ENCODE measurements at places on chromosomes 7 and 10.

GRCh38 chr7:133978502-133979295 is 148.4 kb upstream of the LRGUK start:
- DNase-seq, result no peak

DNA sequence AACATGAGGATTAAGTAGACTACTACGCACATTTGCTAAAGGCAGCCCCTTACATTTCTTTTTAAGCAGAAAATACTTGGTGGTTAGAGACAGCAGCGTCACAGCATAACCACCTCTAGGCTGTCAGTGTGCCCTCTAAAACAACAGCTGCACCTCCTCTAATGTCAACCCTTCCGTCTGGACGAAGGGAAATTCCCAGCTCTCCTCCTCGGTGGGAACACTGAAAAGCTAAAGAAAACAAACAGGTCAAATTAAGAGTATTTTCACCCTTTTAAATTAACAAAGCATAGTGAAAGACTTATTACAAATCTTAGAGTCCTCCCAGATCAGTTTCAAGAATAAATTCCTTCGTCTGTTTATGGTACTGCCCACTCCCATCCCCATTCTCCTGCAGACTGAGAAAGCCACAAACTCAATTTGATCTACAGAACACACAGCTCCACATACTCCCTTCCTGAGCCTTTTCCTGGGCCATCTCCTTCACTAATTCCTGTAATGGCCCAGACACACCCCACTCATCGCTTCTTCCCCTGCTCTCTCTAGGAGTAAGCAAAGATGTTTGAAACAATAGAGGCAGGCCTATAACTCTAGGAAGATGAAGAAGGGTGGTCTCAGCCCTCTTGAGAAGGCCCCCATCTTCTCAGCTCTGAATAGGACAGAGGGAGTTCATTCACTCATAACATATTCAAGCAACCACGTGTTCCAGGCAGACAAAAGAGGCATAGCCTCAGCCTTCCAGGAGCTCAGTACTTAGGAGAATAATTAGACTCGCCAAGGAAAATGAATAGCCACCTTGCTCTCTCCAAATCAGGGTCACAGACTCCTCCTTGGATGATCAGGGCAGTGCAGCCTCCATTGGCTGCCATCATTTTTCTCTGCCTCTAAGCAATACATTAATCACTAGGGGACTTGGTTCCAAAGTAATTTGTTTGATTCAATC is 47.5 kb upstream of the HNRNPH3 start:
- no peak for DNase-seq

DNA sequence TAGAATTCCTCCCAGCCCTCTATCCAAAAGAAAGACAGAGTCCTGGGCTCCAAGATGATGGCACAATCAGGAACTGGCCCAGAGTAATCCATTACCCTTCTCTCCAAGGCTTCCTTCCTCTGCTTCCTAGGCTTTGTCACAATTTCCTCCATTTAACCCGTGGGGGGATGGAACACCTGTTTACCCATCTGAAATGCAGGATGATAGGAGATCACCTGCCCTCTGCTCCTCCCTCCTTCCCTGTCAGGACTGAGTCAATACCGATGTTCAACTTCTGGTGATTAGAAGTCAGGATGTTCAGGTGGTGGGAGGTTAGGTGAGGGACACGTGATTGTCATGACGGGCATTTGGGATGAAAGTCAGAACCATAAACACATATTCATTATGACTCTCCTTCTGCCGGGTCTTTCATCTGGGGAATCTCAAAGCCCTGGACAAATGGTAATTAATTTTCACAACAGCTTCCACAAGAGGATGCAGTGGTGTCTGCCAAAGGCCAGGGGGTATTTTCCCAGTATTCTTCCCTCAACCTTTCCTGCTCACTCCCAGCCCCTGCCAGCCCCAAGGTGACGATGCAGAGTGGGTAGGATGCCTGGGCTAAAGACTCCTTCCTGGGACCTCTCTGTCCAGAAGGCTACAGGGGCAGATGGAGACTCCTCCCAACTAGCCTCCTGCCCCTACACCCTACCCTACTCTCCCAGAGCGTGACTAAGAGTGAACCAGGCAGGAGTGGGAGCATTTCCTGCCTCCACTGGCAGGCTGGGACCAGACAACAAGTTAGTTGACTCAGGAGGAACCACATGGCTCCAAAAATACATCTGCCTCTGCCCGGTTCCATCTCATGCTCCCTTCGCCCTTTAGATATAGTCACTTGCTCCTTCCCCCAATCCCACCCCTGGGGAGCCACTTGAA is 27.9 kb downstream of the DUSP5 start:
- DNase-seq, result no peak

GRCh38 chr7:21354284-21354683 is 73.6 kb upstream of the SP4 start:
- DNase-seq, result no peak

DNA sequence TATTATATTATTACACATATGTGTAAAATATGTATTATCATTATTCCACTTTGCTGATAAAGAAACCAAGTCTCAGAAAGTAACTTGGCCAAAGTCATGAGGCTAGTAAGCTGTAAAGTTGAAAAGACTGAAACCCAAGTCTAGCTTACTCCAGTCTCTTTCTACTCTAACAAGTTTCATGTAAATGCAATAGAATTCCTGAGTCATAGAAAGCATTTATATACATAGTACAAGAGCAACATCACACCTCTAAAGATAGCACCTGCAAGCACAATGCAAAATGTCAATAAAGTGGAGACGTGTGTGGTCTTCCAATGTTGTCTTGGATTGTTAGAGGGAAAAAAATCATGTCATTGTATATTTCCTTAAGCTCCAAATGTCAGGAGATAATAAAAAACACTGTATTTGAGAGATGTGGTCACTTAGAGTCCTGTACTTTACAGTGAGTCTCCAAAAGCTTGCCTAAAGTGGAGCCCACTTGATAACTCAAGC is 430.3 kb upstream of the NRP1 start:
- no peak for DNase-seq

- DNase-seq, result no peak
These were observed 193.2 kb downstream of the CYP26A1 start for GRCh38 chr10:93266858-93267257.

DNA sequence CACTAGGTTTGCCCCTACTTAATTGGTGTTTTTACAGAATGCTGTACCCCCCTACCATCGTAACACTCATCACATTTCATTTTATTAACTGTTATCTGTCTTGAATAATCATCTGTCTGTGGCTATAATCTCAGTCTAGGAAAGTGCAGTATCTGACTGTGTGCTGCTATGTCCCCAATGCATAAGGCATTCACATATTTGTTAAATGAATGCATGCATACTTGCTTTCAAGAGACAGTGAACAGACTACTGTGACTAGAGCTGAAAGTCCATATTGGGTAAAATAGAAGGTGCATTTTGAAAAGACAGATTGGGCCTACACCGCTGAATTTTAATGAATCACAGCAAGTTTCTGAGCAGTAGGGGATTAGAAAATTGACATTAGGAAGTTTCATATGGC is 112.3 kb downstream of the ARHGAP12 start:
- DNase-seq, result no peak

- DNase-seq, result peak; percentile 11
These were observed 11.5 kb upstream of the SP8 start for GRCh38 chr7:20798081-20798693.

GRCh38 chr7:113657603-113658002 is 261.2 kb downstream of the PPP1R3A start:
- DNase-seq, result no peak

DNA sequence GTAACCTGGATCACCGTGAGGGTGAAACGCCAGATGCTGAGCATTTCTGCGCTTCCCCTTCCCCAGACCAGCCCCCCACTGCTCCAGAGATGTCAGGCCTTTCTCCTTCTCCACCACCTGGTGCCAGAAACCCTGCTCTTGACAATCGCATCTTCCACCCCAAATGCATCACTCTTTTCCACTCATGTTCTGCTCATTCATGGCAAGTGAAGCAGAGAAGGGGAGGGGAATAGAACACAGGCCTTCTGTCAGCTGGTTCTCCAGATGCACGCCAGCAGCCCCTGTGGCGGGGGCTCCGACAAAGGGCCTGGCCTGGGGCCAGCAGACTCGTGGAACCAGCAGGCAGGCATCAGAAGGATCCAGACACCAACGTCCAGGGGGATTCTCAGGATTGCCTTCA is 68.5 kb upstream of the SVIL start:
- DNase-seq, result no peak

GRCh38 chr10:104307576-104308438 is 30.5 kb downstream of the ITPRIP start:
- no peak for DNase-seq

DNA sequence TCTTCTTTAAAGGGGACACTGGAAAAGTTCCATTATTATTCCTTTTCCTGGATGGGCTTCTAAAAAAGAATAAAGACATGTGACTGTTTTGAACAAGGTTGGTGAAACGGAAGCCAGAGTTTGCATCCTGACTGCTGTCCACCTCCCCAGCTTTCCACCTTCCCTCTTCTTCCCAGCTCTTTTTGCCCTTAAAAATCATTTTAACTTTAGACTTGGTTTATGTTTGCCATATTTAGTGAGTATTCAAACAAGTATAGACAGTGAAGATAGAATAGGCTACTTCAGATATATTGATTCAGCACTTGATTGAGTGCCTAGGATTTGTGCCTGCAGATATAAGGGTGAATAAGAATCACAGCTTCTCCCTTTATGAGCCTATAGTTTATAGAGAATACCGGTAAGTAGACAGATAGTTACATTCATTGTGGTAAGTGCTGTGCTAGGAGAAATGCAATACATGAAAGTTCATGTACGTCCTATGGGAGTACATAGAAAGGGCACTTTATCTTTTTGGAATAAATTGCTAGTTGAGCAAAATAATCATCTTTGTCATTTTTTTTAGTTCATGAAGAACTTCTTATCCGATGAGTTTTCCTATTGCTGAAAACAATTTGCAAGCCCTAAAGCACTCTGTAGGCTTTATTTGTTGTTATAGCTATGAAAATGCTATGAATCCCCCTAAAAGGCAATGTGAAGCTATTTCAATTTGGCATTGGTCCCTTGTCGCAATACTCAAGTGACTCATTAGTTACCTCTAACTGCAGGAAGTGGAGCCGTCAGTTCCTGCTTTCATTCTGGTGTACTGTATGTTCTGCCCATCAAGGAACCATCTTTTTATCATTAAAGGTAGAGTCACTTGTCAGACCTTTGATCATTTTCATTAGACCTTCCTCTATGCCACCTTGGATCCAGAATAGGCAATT is 57.2 kb upstream of the STRIP2 start:
- DNase-seq, result peak; percentile 77

DNA sequence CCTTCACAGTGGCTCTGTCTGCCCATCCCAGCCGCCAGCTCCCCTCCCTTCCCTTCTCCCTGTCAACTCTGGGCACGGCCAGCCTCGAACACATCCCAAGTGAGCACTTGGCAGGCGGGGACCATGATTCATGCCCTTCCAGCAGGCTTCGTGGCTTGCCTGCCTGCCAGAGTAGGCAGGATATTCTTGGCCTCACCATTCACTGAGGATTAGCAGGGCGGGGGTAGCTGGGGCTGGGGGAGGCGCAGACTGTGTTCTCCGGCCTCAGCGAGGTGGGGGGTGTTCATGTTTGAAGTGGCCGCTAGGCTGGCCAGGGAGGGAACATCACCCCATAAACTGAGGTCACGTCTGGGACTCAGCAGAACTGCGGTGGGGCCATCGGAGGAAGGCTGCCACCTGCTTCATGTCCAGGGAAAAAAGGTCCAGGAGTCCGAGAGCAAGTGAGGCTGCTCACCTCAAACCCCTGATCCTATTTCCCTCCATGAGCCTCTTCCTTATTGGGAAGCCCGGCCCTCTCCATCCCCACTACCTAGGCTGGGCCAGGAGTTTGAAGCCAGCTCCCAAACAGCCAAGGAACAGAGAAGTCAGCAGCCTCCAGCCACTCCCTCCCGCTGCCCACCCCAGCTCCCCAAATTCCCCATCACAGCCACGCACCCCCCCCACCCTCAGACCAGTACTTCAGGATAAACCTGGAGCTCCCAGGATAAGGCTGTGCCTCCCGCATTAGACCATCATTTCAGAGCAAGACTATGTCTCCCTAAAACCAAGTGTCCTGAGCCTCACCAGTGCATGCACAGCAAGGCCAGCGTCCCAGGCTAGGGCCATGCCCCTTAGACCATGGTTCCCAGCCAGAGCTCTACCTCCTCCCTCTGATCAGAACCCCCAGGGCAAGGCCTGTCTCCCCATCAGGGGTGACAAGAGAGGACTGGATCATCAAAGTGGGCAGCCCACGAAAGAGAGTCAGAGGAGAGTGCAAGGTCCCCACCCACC is 42.8 kb upstream of the RABGEF1 start:
- no peak for DNase-seq

DNA sequence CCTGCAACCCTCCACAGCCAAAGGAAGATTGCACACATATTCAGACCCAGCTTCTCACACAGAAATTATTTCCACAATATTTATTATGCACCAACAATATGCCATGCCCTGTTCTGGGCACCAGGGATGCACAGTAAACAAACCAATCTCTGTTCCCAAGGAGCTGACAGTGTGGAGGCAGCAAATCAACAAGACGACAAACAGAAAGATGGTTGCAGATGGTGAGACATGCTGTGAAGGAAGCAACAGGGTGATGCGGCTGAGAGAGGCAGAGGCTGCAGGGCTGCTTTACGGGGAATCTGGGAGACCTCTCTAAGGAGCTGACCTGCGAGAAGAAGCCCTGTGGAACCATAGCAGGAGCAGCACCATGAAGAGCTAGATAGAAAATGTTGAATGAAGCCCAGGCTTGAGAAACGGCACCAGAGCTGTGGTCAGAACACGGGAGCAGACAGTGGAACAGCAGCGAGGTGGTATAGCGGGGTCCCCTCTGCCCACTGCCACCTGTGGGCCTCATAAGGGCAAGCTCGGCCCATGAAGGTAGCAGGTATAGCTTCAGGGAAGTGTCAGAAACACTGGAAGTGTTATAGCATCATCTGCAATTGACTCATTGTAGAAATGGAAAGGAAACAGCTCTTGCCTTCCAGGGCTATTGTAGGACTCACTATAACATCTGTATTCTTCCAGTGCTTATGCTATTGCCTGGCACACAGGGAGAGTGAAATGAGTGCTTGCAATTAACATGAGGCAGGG is 17.4 kb downstream of the RBP3 start:
- no peak for DNase-seq

GRCh38 chr10:5564537-5565204 is 39.9 kb downstream of the CALML3 start:
- DNase-seq, result no peak

- peak; percentile 25 for DNase-seq
These were observed 700 bp downstream of the MTPN start for GRCh38 chr7:135976312-135977006.

DNA sequence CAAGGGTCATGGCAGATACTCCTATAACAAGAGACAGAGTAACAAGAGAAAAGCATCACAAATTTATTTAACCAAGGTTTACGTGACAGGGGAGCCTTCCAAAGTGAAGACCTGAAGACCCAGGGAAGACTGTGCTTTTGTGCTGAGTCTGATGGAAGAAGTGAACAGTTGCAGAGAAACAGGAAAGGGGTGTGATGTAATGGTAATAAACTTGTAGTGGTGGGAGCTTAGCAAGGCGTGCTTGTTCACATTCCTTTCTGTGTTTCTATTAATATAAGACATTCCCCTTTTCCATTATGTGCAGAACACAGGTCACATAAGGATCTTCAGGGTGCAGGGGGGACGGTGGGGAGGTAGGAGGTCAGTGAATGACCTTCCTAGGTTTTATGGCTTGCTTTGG is 25.5 kb upstream of the C10orf67 start:
- DNase-seq, result no peak

- DNase-seq, result no peak
These were observed 13.7 kb upstream of the LAMB4 start for GRCh38 chr7:108143658-108144420.

GRCh38 chr7:84455788-84456187 is 261.2 kb upstream of the SEMA3A start:
- no peak for DNase-seq

Data from activated CD4-positive, alpha-beta T cell treated with anti-CD3 and anti-CD28 coated beads, Interleukin-2, Interleukin-4, amounts not matched to agents 100 ng/mL and 50 ng/mL, durations not matched to agents 16 hours and 8 hours (primary cell).